ENCODE measurements at places on chromosomes 12 and 14.

DNA sequence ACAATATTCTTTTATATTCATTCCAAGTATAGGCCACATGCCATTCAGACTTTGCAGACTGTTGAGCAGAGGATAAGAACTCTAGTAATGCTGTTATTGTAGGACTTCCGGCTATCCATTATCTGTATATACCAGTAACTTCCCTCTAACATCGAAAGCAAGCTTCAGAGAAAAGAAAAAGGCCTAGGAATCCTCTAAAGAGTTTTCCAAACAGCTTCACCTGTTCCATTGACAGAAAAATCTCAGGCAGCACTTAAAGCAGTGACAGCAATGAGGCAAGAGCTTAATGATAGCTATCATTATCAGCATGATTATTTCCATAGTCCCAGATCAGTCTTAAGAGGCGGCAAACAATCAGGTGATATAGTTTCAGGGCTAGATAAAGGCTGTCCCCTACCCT is 1.8 kb downstream of the CPNE8 start:
- DNase-seq = no peak

DNA sequence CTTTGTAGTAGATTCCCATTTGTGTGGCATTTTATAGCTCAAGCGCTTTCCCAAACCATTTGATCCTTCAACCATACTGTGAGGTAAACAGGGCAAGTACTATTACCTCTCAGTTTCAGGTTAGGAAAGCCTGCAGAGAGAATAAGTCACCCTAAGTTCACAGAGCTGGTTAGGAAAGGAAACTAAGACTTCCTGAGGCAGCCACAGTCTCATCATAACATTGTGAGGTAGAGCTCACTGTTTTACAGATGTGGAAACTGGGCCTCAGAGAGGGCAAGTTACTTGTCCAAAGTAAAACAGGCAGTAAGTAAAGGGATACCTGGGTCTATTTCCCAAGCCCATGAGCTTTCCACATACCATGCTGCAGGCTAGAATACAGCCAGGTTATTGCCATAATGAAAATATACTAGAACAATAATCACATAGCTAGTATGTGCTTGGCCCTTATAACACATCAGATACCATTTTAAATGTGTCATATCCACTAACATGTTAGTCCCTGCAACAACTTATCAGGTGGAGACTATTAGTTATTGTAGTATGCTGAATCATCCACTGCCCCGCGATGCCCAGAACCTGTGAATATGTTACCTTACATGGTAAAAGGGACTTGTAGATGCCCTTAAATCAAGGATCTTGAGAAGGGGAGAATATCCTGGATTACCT is 150.9 kb upstream of the GRIP1 start:
- no peak for DNase-seq

DNA sequence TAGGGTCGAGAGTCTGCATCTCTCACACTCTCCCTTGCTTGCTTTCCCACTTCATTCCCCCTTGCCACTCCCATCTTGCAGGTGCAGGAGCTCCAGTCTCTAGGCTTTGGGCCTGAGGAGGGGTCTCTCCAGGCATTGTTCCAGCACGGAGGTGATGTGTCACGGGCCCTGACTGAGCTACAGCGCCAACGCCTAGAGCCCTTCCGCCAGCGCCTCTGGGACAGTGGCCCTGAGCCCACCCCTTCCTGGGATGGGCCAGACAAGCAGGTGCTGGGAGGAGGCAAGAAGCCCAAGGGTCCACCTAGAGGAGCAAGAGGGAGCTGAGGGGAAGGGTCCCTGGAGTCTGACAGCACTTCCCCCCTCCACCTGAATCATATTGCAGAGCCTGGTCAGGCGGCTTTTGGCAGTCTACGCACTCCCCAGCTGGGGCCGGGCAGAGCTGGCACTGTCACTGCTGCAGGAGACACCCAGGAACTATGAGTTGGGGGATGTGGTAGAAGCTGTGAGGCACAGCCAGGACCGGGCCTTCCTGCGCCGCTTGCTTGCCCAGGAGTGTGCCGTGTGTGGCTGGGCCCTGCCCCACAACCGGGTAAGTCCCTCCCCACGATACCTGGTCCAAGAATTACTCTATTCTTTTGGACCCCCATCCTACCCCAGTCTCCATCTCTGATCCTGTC is 4.2 kb downstream of the RNF31 start:
- no peak for DNase-seq

- no peak for DNase-seq
Measured at GRCh38 chr14:32545506-32546210, 216.6 kb downstream of the AKAP6 start.

DNA sequence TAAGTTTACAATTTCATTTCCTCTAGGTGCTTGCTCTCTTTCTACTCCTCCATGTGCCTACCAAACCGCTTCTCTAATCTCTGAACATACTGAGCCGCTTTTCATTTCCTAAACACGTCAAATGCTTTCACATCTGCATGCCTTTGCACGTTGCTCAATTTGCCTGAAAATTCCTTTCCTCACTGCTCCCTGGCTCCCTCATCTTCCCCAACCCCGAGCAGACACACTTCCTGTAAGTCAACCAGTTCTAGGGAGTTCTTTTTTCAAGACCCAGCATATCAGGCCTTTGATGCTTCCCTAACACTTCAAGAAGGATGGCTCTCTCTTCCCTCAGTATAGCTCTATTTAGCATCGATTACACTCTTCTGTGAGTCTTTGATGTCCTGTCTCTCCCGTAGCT is 50.3 kb downstream of the LMO3 start:
- no peak for DNase-seq

GRCh38 chr14:101945171-101945570 is 19.2 kb upstream of the DYNC1H1 start:
- no peak for DNase-seq

- DNase-seq = no peak
Measured at GRCh38 chr12:22412581-22412980, 78.1 kb upstream of the ST8SIA1 start.

- no peak for DNase-seq
Measured at GRCh38 chr12:32889011-32889760, 7.4 kb downstream of the PKP2 start.

DNA sequence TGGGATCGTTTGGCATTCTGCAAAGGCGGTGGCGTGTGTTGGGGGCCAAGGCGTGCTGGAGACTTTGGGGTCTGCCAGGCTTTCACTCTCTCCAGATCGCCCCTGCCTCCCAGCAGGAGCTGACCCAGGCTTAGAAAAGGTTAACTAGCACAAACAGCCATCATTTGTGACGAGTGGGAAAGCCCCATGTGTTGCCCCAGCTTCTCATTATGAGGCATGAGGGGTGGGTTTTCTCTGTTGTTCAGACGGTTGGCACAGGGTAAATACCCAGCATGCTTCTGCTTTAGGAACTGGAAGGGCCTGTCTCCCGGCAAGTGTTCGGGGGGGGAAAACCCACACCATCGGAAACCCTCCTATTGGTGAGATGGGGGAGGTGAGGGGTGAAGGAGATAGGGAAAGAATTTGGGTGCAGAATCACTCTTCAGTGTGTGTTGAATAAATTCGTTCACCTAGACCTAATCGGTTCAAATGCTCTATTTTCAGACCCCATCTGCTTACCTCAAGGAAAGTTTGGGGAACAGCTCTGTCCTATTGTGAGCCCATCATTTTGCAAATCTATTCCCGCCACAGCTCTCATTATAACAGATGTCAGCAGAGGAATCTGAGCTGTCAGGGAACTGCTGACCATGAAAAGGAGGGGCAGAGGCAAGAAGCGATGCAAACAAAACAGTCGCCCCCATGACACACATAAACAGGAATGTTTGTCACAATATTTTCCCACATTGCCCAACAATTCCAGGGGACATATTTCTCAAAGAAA is 34.7 kb upstream of the C12orf42 start:
- no peak for DNase-seq

- DNase-seq = no peak
Measured at GRCh38 chr12:40819436-40820108, 127.3 kb downstream of the CNTN1 start.

DNA sequence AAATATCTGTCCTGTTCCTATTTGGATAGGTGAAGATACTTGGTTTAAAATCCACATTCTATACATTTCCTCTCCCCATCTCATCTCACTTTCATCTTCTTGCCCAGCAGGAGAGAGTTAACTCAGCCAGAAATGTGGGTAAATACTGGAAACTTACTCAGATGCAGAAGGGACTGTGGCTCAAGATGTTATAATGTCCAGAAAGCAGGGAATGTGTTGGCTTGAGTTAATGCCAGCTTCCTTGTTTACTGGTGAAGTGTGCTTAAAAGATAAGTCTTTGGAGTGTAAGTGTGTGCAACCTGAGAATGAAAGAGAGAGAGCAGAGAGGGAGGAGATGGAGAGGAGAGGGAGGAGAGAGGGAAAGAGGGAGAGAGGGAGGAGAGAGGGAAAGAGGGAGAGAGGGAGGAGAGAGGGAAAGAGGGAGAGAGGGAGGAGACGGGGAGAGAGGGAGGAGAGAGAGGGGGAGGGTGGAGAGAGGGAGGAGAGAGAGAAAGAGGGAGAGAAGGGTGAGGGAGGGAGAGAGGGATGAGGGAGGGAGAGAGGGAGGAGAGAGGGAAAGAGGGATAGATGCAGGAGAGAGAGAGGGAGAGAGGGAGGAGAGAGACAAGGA is 22.0 kb upstream of the SNRPF start:
- DNase-seq = no peak

- DNase-seq = no peak
Measured at GRCh38 chr14:73785336-73785833, 66.2 kb upstream of the PTGR2 start.

DNA sequence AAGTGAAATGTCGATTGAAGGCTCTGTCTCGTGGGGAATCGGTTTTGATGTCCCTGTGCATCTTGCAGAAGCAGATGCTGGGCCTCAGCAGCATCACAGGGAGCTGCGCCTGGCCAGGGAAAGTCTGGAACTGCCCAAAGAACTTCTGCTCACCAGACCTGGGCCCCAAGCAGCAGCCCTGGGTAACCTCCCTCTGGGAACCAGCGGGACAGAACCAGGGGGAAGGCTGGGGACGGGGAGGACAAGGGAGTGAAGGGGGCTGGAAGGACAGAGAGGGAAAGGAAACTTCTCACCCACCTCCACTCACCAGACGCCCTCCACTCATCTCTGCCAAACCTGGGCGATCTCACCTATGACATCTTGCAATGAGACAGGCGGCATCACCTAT is 26.8 kb upstream of the C14orf180 start:
- DNase-seq = no peak

DNA sequence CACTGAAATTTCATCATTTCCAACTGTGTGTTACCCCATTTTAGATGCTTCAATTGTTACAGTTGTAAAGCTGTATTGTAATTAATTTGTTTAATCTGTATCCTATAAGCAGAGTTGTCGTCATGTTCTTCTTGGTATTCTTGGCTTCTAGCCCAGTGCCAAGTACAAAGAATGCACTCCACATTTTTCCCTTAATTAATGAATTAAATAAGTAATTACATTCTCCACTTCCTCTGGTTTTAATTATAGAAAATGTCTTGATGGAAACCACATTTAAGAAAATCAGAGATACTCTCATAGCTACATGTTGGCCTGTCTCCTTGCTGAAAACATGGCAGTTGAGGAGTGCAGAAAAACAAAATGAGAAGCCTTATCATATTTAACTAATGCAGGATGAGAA is 746 bp downstream of the DNAI7 start:
- DNase-seq = no peak

DNA sequence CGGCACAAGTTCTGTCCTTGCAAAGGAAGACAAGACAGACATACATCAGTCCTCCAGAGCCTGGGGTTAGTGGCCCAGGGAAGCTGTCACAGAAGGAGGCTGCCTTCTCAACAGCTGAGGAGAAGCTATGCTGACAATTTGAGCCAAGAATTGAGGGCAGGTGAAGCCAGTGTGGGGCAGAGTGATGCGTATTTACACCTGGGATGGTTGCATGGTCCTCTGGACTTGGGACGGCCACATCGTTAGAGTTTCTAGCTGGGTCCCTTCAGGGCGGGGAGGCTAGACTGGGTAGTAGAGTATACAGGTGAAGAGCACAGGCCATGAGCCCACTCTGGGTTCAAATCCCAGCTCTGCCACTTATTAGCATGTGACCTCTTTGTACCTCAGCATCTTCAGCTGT is 16.5 kb downstream of the KRT85 start:
- DNase-seq = no peak

DNA sequence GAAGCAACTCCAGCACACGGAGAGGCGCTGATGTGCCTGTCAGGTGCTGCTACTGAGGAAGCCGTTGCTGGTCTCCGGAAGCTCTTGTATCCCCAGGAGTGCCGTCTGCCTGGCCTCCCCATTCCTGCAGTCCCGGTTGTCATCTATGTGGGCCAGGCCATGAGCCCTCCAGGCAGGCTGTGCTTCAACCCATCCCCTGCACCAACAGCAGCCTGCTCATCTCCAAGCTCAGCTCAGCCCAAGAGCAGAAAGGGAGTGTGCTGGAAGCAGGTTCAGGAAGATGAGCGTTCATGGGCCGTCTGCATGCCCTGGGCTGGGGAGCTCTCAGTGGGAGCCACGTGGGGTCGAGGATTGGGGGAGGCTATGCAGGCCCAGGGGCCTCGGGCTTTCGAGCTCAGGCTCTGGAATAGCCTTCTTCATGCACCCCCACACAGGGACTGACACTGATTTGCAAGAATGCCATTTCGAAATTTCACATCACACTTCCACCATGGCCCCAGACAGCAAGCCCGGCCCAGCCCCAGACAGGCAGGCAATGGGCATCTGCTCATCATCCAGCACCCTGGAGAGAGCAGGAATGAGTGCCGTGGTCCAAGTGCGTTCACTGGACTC is 164.5 kb downstream of the KIF26A start:
- no peak for DNase-seq

DNA sequence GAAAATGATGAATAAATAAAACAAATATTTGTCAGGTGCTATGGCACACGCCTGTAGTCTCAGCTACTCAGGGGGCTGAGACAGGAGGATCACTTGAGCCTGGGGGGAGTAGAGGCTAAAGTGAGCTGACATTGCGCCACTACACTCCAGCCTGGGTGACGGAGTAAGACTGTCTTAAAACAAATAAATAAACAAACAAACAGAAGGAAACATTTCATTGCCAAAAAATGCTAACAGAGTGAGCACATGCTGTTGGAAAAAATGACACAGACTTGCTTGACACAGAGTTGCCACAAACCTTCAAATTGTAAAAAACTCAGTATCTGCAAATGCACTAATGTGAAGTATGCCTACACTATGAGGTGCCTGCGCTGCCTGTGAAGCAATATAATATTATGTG is 50.8 kb upstream of the AP4S1 start:
- no peak for DNase-seq

GRCh38 chr12:15834575-15834974 is 45.4 kb upstream of the EPS8 start:
- DNase-seq = no peak

GRCh38 chr14:74324931-74325361 is 22.2 kb upstream of the ABCD4 start:
- DNase-seq = no peak

- DNase-seq = no peak
Measured at GRCh38 chr12:64992116-64992515, 129.0 kb downstream of the WIF1 start.

DNA sequence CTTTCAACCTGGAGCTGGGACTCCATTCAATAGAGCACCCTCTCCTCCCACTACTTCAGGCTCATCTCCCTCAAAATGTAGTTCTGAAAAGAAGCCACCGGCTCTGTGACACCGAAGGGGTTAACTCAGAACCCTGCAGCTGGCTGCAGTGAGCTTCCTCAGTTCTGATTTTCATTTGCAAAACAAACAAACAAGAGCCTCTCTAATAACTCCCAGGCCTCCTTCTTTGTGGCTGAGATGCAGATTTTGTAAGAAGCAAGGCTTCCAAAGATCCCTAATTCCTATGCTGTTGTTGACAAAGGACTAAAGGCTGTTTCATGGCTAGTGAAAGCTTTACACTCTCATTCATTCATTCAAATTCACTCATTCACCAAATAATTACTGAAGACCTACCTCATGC is 333.4 kb upstream of the TBX3 start:
- DNase-seq = no peak

All from stimulated activated CD4-positive, alpha-beta T cell treated with anti-CD3 and anti-CD28 coated beads, Interleukin-1b, Interleukin-23, amount 100 ng/mL, for 1 hour (primary cell).